Activated CD8-positive, alpha-beta memory T cell treated with anti-CD3 and anti-CD28 coated beads for 4 hours (primary cell): ENCODE measurements at places on chromosomes 3 and 15.

DNA sequence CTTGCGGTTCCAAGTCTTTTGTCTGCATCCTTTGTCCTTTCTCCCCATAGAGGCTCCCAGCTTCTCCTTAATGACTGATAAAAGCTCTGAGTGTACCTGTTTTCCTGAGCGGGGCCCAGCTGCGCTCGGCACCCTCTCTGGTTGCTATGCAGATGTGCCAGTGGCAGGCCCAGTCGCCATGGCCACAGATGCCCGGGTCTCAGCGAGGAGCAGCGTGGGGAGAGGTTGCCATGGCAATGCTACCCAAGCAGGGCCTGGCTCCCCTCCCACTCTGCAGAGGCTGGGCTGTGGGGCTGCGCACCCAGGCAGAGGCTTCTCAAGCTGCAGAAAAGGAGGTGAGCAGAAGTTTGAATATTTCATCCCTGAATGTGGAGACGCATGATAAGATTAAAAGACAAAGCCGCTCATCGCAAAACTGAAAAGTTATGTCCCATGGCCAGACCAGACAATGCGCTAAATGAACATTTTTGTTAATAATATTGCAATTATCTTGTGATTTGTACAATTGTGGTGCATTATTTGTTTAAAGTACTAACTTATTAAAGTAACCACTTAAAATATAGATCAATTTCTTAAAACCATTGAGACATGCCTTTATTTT, 66.1 kb downstream of the TPRA1 start:
- no peak for DNase-seq

DNA sequence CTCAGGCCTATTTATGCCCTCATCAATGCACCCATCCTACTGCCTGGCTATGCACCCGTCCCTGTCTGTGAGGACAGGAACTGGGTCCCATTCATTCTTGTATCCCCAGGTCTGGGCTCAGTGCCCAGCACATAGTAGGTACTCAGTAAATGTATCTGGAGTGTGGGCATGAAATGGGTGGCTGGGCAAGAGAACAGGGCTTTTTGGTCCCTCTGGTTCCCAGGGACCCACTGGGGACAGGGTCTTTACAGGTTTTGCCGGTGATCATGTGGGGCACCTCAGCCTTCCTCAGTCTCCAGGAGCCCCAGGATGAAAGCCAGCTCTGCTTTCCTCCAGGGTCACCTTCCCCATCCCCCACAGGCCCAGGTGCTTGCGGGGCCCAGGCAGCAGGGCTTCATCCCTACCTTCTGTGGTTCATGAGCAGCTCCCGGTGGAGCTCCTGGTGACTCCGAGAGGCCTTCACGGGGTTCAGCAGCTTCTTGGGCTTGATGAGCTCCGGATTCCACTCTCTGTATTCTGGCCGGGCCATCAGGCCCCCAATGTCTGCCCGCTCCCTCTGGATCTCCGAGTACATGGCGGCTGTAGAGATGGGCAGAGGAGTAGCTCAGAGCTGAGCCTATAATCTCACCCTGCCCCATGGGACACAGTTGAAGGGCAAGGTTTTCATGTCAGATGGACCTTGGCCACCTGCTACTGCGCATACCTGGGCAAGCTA, 7.7 kb downstream of the FAM107A start:
- no peak for DNase-seq

DNA sequence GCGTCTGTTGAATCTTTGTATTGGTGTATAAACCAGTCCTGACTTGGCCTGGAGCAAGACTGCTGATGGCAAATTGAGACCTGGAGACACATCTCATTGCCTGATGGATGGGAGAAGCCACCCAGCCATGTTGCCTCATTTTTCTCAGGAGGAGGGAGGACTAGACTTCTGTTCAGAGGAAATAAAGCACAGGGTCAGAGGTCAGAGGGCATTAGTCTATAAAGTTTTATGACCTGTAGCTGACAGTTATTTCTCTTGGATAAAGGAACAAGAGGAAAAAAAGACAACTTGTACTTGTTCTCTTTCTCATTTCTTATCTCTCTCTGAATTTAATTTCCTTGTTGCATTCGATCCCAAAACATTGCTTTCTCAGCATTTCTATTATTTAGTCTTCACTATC, 775.9 kb downstream of the SQOR start:
- no peak for DNase-seq

DNA sequence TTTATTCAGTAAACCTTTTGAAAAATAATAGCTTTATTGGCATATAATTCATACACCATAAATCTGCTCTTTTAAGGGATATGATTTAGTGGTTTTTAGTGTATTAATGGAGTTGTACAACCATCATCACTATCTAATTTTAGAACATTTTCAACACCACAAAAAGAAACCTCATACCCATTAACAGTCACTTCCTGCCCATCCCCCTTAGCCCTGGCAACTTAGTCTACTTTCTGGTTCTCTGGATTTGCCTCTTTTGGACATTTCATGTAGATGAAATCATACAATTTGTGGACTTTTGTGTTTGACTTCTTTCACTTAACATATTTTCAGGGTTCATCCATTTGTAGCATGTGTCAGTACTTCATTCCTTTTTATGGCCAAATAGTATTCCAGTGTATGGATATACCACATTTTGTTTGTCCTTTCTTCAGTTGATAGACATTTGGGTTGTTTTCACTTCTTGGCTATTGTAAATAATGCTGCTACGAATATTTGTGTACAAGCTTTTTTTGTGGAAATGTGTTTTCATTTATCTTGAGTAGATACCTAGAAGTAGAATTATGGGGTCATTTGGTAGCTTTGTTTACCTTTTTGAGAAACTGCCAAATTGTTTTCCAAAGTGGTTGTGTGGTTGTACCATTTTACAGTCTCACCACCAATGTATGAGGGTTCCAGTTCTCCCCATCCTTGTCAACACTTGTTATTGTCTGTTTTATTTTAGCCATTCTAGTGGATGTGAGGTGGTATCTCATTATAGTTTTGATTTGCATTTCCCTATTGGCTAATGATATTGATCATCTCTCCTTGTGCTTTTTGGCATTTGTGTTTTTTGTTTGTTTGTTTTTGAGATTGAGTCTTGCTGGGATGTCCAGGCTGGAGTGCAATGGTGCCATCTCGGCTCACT, 45.8 kb downstream of the SMAD3 start:
- DNase-seq = no peak

GRCh38 chr15:34188711-34189110, 21.2 kb downstream of the KATNBL1 start:
- no peak for DNase-seq

- DNase-seq = no peak
Measured at GRCh38 chr15:71784719-71785118, 25.6 kb upstream of the NR2E3 start.

DNA sequence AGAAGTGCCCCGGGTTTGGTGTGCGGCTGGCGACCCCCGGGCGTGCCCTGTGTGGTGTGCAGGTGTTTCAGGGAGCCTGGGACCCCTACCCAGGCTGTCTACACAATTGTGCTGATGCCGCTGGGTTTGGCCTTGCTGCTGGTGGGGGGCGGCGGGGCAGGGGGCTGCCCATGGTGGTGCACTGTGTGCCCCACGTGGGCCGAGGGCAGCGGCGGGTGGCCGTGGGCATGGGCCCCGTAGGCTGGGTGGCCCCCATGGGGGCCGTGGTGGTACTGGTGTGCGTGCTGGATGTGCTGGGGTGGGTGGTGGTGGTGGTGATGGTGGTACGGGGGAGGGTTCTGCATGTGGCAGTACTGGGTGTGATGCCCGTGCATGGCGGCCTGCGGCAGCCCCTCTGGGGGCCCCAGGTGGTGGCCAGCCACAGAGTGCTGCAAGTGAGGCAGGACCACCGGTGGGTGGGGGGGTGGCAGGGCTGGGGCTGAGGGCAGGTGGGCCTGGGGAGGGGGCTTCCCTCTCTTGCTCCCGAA, 59.6 kb upstream of the RPL32 start:
- DNase-seq = no peak

GRCh38 chr15:71455878-71456277, 340.6 kb downstream of the THSD4 start:
- DNase-seq = no peak

DNA sequence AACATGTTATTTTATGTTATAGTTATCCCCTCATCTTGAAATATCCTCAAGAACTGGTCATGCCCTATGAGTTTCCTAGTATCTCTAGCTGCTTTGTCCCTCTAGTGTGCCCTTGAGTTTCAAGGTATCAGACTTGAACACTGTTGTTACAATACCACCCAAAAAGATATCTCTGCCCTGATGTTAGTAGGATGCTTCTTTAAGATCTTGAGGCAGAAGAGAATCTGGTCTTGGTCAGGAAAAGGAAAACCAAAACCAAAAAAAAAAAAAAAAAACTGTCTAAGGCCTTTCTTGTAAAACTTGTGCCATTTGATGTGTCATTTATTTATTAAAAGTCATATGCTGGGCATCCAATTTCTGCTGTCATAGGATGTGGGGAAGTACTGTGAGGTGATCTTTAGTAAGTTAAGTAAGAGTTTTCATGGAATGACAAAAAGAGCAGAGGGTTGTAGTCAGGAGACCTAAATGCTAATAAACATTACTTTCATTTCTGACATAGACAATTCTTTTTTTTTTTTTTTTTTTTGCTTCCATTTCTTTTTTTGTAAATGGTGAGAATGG, 229.7 kb downstream of the NECTIN3 start:
- DNase-seq = no peak

GRCh38 chr3:184378651-184379357, 797 bp upstream of the THPO start:
- no peak for DNase-seq

DNA sequence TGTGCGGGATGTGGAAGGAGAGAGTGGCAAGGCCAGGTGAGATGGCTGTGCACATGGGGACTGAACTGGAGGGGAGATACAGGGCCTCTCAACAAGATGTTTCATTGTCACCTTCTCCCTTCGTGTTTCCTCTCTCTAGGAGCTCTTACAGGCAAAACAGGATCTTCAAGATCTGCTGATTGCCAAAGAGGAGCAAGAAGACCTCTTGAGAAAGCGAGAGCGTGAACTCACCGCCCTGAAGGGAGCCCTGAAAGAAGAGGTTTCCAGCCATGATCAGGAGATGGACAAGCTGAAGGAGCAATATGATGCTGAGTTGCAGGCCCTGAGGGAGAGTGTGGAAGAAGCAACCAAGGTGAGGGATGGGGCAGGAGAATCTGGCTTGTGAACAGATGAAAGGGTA, 85.2 kb downstream of the CGNL1 start:
- DNase-seq = no peak

- DNase-seq = no peak
Measured at GRCh38 chr3:154973851-154974250, 106.3 kb upstream of the MME start.

GRCh38 chr3:5690904-5691532, 503.5 kb downstream of the EDEM1 start:
- no peak for DNase-seq
